ENCODE measurements at places on chromosomes 5 and 9.

GRCh38 chr9:73133022-73133651, 18.5 kb upstream of the ANXA1 start:
- no peak for DNase-seq

GRCh38 chr5:994272-994607, 14.4 kb upstream of the NKD2 start:
- DNase-seq = no peak

- DNase-seq = no peak
These were observed 44.1 kb downstream of the EPB41L4B start for GRCh38 chr9:109276469-109277440.

GRCh38 chr9:2039294-2040180, 24.4 kb downstream of the SMARCA2 start:
- DNase-seq = no peak

- DNase-seq = no peak
These were observed 42.9 kb downstream of the FOXD1 start for GRCh38 chr5:73405691-73406090.

- DNase-seq = no peak
These were observed 62.0 kb upstream of the ZNF354B start for GRCh38 chr5:178797546-178798440.

DNA sequence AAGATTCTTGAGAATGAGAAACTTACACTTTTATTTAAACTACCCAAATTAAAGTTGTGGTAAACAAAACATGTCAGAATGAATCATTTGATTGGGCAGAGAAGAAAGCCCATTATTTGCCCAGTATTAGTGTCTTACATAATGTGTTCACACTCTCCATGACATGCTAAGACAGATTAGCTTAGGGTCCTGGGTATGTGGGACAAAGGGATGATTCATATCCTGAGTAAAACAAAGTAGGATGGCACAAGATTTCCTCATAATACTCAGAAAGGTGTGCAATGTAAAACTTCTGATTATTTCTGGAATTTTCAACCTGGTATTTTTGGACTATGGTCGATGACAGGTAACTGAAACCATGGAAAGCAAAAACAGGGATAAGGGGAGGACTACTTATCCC, 183.9 kb upstream of the POU5F2 start:
- no peak for DNase-seq

DNA sequence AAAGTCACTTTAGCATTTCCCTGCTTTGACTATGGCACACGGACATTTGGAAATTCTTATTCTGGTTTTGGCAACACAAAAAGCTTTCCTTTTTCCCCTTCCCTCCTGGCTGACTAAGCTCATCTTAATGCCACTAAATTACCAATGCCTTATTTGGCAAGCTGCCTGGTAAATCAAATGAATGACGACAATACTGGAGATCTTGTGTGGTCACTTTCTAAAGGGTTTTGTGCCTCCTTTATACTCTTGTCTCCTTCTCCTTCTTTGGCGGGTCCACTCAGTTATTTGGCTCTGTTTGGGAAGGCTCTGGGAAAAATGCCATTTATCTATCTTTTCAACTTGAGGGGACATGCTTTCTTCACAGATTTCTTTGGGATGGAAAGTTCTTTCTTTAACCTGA, 34.9 kb downstream of the SH3GL2 start:
- DNase-seq = no peak

- DNase-seq = no peak
These were observed 42.5 kb downstream of the PRRC2B start for GRCh38 chr9:131436376-131436775.

- no peak for DNase-seq
These were observed 1.8 kb downstream of the HSPB3 start for GRCh38 chr5:54457094-54457862.

Measured in activated naive CD4-positive, alpha-beta T cell treated with anti-CD3 and anti-CD28 coated beads, Interleukin-2, amount 10 ng/mL, durations not matched to agents 7 days and 5 days (primary cell).